HepG2 (cell line): ENCODE measurements at places on chromosomes 12 and 14. TPM values are rescaled to one million over a fixed set of nuclear protein-coding genes. Genes with fewer than 3 reads are reported as not detected.
A peak's percentile ranks its signal among the peaks of the same experiment; 100 is the strongest.

GRCh38 chr12:67721248-67721647, 72.7 kb downstream of the DYRK2 start:
- no peaks in the 10 kb centered on the region for H3K36me3 ChIP-seq
- H3K27me3 ChIP-seq: no peaks in the 10 kb centered on the region
- peaks cover 20% of the 10 kb centered on the region for H3K4me1 ChIP-seq

DNA sequence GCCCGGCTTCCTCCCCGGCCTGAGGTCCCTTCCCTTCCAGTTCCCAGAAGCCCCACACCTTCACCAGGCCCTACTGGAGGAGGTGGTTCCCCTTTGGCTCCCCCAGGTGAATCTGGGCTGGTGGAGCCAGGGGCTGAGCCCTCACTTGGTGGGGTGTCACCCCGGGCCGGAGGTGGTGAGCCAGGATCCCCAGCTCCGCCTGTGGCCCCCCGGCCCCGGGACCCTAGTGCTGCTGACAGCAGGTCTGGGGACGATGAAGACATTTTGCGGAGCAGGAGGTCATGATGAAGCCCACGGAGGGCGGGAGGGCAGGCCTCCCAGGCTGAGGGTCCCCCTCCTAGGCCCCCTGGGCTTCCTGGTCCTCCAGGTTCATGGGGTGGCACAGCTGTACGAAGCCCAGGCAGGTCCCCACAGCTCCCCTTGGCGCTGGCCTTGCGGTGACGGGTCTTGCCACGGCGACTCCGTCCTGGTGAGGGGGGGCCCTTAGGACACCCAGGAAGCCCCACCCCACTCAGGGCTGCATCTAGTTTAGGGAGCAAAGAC, 16.6 kb downstream of the MAP3K12 start:
- DNase-seq: no peak
- peaks cover 13% of the 10 kb centered on the region for H3K36me3 ChIP-seq
- H3K4me3 ChIP-seq: no peak overlapping the region
- H3K27ac ChIP-seq: no peak overlapping the region
- no peaks in the 10 kb centered on the region for H3K27me3 ChIP-seq

DNA sequence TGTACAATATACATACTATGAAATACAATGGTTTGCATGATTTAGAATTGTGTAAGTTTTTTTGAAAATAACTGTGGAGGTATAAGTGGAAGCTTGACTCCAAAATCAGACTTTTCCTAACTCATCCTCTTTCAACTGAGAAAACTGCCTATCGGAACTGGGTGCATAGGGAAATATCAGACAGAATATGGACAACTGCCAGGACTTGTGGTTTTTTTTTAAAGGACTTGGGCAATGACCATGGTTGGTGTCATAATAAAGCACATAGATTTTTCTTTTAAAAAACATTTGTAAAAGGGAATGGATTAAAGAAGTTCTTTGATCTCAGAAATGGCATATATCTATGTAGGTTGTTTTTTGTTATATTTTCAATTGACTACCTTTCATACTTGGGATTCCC, 53.3 kb upstream of the LRRK2 start:
- no peak overlapping the region for H3K27ac ChIP-seq
- no peaks in the 10 kb centered on the region for H3K4me1 ChIP-seq
- H3K27me3 ChIP-seq: no peaks in the 10 kb centered on the region
- no peaks in the 10 kb centered on the region for H3K36me3 ChIP-seq
- no peak for DNase-seq

DNA sequence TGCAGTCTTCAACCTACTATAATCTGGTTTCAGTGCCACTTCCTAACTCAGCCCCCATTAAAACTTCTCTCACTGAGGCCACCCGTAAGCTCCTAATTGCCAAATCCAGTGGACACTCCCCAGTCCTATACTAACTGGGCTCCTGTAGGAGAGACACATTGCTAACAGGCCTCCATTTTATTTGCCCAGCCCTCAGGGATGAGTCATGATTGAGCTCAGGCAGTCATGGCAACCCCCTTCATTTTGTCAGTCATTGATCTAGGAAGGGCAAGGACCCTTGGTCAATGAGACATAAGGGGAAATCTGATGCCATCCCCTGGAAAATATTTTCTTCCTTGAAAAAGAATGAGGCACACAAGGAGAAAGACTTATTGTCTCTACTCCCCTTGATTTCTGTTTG, 70.1 kb upstream of the HIF1A start:
- no peak overlapping the region for H3K27ac ChIP-seq
- no peaks in the 10 kb centered on the region for H3K27me3 ChIP-seq
- no peak overlapping the region for H3K4me3 ChIP-seq
- no peaks in the 10 kb centered on the region for H3K36me3 ChIP-seq
- peak; percentile 24 for DNase-seq

Gene EFS
- total RNA-seq: not detected in 2 replicates

Gene BCL11B
- not detected in 2 replicates for total RNA-seq

Gene PRIMA1
- total RNA-seq: 3.2 and 3.8 TPM in 2 replicates

DNA sequence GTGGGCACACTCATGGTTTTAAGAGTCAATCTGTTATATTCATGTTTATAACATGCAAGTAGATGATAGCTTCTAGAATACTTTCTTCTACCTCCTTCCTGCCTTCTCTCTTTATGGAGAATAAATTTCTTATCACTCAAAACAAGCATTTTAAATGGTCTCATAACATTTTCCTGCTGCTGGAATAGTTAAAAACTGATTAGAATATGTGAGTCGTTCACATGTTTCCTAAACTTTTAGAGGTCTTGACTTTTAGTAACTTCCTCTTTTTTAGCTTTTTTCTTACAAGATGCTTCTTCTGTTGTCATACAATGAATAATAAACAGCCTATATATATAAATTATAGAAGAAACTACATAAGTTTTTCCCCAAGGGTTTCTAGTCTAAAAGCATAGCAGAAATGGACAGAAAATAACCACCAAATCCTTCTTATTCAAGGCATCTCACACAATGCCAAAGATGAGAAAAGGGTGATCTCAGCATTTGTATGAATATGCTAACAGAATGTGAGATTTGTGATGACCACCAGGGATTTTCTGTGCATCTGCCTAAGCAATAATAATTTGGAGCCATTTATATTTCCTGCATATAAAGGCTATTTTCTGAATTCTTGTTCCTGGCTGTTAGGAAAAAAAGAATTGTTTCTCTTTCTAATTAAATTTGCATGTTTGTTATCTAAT, 127.8 kb downstream of the DAAM1 start:
- peak overlapping the region; percentile 78 for H3K27ac ChIP-seq
- 0 out of 3 replicates have a peak, but pooled peaks cover 3% of the 10 kb centered on the region for H3K36me3 ChIP-seq
- H3K4me1 ChIP-seq: peaks cover 78% of the 10 kb centered on the region
- DNase-seq: no peak
- H3K27me3 ChIP-seq: no peaks in the 10 kb centered on the region

Gene TCL1B
- total RNA-seq: not detected in 2 replicates

DNA sequence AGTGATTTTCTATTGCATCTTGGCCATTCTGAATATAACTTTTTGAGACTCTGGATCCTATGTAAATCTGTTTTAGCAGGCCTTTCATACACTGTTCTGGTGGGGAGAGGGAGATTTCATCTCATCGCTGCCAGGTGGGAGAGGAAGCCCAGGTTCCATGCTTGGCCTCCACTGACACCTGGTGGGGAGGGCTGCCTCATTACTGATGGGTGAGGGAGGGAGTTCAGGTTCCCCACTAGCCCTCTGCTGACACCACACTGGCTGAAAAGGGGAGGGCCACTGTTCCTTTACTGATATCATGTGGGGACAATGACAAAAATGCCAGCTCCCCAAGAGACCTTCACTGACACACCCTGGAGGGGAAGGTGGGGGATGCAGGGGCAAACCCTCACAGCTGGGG, 2.4 kb upstream of the GALNT8 start:
- no peak overlapping the region for H3K4me3 ChIP-seq
- no peaks in the 10 kb centered on the region for H3K36me3 ChIP-seq
- no peak overlapping the region for H3K27ac ChIP-seq

DNA sequence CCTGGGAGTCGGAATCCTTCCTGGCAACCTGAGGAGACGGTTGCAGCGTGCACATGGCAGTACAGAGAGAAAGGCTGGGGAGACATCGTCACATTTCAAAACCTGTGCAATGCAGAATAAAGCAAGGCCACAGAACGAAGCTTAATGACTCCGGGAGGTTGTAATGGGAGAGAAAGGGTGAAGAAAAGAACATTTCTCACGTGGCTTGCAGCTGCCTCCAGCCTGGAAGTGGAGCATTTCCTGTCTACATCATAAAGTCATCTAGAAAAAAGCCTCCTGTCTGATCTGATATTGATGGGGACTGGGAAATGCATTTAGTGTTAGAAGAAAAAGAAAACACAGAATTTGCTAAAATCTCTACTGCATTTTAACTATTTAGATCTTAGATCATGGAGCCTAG, 209.3 kb downstream of the TMEM132C start:
- DNase-seq: no peak
- no peaks in the 10 kb centered on the region for H3K27me3 ChIP-seq
- no peaks in the 10 kb centered on the region for H3K4me1 ChIP-seq
- H3K4me3 ChIP-seq: no peak overlapping the region

GRCh38 chr12:56338308-56339157, at the start of gene IL23A:
TSS of gene IL23A (plus strand) at chr12:56338884. CDS start at chr12:56339045, 161 bp downstream.
- H3K36me3 ChIP-seq: peaks cover 11% of the 10 kb centered on the region
- H3K27ac ChIP-seq: no peak within 1 kb of the TSS
- H3K27me3 ChIP-seq: no peaks in the 10 kb centered on the region

DNA sequence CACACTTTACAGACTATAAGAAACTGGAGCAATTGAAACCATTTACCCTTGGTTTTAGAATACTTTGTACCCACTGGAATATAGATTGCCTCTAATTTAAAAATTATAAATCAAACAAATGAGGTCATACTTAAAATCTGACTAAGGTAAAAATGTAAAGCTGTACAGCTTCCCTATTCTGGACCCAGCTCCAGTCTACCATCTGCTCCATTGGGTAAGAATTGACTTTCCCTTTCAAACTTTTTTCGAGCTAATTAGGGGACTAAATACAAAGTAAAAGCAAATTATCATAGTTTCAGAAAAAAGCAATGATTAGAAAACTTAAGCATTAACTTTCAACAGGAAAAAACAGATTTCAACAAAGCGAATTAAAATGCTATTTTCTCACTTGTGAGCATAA, 4.3 kb downstream of the KRR1 start:
- DNase-seq: no peak
- H3K4me1 ChIP-seq: peaks cover 36% of the 10 kb centered on the region
- peaks cover 40% of the 10 kb centered on the region for H3K36me3 ChIP-seq
- no peak overlapping the region for H3K4me3 ChIP-seq

GRCh38 chr14:63454436-63454835, 88.7 kb downstream of the PPP2R5E start:
- no peak overlapping the region for H3K4me3 ChIP-seq
- no peaks in the 10 kb centered on the region for H3K27me3 ChIP-seq
- H3K36me3 ChIP-seq: peaks cover 1% of the 10 kb centered on the region; the same call in 1 of the 2 replicates
- H3K27ac ChIP-seq: no peak overlapping the region

DNA sequence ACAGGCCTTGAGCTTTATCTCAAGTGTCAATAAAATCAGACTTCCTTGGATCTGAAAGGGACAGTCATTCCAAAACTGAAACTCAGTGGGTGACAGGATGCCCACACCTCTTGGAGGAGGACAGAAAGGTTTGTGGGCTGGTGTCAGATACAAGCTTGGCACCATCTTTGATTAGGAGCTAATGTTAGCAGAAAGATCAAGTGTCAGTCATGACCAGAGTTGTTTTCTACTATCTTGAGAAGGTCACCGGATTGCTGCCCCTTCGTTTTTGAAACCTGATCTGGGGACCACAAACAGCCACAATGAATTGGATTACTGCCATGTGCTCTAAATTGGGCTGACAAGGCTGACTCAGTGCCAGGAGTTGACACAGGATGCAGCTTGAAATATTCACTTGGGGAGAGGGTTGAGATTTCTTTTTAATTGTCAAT, 88.3 kb downstream of the OTOGL start:
- H3K27me3 ChIP-seq: no peaks in the 10 kb centered on the region
- H3K4me3 ChIP-seq: no peak overlapping the region
- H3K27ac ChIP-seq: no peak overlapping the region
- no peak for DNase-seq
- H3K4me1 ChIP-seq: peaks cover 4% of the 10 kb centered on the region; the same call in 1 of the 2 replicates
